Karpas-422 (cell line): ENCODE measurements at places on chromosomes 3 and 15. TPM values are rescaled to one million over a fixed set of nuclear protein-coding genes. Genes with fewer than 3 reads are reported as not detected.

- DNase-seq, result no peak
Observed at GRCh38 chr3:188711881-188712247, 459.9 kb upstream of the TPRG1 start.

- no peak for DNase-seq
Observed at GRCh38 chr3:60337421-60337820, 913.8 kb downstream of the FHIT start.

Gene CYP1A2
- not detected in 2 replicates for total RNA-seq

Gene TMEM158
- not detected in 2 replicates for total RNA-seq

Gene BTLA
- total RNA-seq, result not detected in 2 replicates

DNA sequence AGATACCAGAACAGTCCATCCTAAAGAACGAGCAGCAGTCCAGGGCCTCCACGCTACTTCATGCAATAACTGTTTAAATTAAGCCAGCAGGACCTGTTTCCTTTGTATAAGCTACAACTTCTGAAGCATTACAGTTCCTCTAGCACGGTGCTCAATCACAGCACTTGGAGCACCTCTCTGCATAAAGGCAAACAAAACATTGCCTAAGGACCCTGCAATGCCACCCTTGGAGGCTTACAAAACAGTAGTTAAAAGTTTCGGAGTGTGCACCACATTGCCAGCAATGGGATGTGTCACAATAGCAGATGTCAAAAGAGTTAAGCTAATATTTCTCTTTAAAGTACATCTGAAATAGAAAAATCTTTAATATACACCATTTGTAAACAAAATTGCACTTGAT, 2.6 kb upstream of the VPS39 start:
- no peak for DNase-seq

- DNase-seq, result no peak
Observed at GRCh38 chr3:71536376-71536965, 47.1 kb downstream of the FOXP1 start.

- DNase-seq, result no peak
Observed at GRCh38 chr3:49655731-49656285, 18.3 kb upstream of the APEH start.

Gene GPR27
- total RNA-seq, result not detected in 2 replicates

- peak; percentile 59 for DNase-seq
Observed at GRCh38 chr3:63933459-63933858, 21.3 kb upstream of the SCAANT1 start.

- no peak for DNase-seq
Observed at GRCh38 chr15:35496585-35496984, 49.4 kb downstream of the DPH6 start.

Gene SLCO2A1
- total RNA-seq, result not detected in 2 replicates

DNA sequence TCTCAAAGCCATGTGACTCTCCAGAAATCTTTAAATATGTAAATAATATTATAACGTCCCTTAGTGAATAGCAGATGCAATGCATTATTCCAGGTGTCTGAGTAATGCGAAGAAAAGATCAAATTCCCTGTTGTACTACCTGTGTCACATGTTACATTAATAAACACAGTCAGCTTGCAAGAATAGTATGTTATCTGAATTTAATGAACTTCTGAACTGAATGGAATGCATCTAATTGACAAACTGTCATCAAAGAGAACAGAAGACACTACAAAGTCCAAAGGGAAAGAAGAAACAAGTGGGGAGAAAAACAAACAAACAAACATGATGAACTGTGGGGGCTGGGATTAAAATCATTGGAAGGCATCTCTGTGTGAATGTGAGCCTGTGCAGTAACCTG, 508.8 kb downstream of the LPP start:
- no peak for DNase-seq

Gene C3orf20
- not detected in 2 replicates for total RNA-seq

DNA sequence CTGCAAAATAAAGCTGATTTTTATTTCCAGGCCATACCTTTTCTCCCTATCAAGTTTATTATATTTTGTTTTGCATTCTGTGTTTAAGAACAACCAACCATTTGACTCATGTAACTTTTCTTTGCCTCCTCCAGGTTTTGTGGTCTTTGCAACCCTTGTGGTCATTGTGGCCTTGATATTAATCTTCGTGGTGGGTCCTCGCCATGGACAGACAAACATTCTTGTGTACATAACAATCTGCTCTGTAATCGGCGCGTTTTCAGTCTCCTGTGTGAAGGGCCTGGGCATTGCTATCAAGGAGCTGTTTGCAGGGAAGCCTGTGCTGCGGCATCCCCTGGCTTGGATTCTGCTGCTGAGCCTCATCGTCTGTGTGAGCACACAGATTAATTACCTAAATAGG, 27.6 kb downstream of the NIPA2 start:
- no peak for DNase-seq

GRCh38 chr15:86743283-86743903, 663.7 kb downstream of the AGBL1 start:
- DNase-seq, result peak; percentile 86

Gene GRIP2
- total RNA-seq, result not detected in 2 replicates

DNA sequence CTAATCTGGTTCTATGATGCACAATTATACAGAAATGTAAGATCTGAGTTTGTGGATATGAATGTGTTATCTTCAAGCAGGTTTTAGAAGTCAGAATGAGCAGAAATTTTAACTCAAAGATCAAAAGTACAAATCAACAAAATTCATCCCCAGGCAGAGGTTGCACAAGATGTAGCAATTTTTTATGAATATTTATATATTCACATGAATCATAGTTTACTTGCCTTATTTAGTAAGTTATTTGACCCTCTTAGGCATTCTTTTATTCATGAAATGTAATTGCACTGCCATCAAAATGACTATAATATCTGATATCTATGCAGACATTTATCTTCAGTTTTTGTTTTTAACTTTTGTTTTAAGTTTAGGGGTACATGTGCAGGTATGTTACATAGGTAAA, 103.1 kb upstream of the DAZL start:
- no peak for DNase-seq

DNA sequence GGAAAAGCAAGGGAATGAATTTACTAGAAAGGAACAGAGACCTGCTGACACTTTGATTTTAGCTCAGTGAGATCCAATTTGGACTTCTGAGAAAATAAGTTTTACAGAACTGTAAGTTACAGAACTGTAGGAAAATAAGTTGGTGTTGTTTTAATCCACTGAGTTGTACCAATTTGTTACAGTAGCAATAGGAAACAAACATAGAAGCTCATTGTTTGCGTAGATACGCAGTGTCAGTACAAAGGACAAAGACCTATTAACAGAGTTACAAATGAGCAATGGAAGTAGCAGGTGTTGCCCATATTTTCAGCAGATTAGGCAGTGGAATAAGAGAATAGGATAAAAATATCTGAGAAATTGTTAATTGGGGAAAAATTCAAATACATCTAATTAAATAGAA, 385.8 kb upstream of the CNTN6 start:
- DNase-seq, result no peak

DNA sequence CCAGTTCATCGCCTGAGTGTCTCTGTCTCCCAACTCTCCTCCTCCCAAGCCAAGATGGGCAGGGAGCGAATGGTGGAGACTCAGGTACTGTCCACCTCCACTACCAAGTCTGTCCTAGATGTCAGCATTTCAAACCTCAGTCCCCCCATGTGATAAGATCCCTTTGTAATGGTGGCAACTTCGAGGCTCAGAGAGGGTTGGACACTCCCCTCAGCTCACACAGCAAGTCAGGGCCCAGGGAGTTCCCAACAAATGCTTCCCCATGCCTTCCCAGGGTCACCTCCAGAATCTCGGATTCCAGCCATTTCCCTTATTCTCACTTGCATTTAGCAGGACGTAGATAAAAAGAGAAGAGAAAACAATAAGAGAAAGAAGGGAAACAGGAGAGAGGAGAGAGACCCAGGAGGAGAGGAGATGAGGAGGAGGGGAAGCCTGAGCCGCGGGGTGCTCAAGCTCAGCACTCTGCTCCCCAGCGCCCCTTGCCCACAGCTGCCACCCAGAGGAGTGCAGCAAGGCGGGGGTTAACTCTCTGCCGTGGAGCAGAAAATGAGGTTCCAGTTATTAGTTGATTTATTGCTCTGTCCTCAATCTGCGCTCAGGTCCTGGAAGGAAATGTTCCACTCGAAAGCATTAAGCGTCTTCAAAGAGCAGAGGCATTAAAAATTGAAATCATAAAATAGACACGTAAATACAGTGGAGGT, 84.1 kb upstream of the LINGO1 start:
- no peak for DNase-seq

Gene ASB14
- total RNA-seq, result 0.04 TPM in 1 of 2 replicates, not detected in the other
